Fibroblast of gingiva (primary cell): ENCODE measurements at places on chromosomes 4 and X.
A peak's percentile ranks its signal among the peaks of the same experiment; 100 is the strongest.

DNA sequence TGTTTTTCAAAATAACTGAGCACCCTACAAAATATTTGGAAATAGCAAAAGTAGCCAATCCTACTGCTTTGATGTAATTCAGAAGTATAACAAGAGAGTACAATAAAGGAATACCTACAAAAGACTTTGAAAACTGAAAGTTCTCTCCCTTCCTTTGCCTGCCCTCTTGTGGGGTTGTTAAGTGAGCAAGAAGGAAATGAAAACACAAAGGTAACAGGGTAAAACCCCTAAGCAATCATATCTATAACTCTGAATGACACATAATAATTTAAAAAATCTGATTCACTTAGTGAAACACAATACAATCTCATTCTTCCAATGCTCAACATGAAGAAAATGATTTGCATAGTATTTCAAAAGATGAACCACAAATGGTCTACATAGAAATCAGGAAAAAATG lies 98.2 kb downstream of the FRYL start:
- DNase-seq, result peak; percentile 23

DNA sequence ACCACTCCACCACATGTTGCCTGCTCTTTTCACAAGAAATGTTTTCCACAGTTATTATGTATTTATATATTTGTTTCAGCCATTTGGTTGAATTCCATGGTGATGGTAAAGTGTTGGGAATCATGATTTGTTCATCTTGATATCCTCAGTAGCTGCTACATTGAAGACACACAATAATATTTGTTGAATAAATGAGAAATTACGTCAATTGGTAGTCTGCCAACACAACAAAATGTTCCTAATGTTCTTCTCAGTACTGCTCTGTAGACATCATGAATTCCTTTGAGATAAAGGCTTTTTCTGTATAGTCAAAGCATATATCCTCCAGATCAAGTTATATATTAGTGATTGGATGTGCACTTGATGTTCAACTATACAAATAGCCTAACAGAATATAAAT lies 29.5 kb downstream of the CXXC4 start:
- DNase-seq, result no peak

GRCh38 chr4:122687531-122688061 lies 44.9 kb upstream of the BBS12 start:
- DNase-seq, result no peak

- DNase-seq, result peak; percentile 6
Measured at GRCh38 chrX:110852180-110852579, 56.6 kb upstream of the CHRDL1 start.

DNA sequence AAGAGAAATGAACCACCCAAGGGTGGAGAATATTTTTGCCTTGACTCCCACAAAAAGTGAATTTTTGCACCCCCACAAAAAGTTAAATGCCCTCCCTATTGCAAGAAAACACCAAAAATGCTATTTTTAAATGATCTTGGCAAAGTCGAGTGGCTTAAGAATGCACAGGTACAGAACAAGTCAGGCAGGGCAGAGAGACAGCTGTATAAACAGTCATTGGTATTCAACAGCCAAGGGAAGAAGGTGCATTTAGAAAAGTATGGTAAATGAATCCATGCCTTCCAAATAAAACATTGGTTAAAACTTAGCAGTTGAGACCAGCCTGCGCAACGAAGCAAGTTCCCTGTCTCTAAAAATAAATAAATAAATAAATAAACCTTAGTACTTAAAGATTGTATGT lies 169.3 kb downstream of the CHIC2 start:
- no peak for DNase-seq

DNA sequence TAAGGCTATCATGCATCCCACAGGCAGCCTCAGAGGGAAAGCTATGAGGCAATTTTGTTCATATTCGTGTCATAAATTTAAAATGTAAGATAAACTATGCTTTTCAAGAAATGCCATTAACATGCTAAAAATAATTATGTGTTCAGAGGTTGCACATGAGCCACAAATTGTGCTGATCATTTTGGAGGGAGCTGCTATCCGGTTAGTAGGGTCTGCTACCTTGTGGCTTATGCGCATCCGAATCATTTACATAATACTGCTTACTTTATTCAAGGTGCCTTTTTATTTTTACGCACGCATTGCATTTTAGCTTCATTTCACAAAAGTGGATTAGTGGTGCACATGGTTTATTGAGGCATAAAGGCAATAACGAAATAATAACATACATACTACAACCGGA lies 76.4 kb upstream of the WWC2 start:
- no peak for DNase-seq

GRCh38 chr4:134754301-134755019 lies 552.9 kb upstream of the PABPC4L start:
- no peak for DNase-seq

DNA sequence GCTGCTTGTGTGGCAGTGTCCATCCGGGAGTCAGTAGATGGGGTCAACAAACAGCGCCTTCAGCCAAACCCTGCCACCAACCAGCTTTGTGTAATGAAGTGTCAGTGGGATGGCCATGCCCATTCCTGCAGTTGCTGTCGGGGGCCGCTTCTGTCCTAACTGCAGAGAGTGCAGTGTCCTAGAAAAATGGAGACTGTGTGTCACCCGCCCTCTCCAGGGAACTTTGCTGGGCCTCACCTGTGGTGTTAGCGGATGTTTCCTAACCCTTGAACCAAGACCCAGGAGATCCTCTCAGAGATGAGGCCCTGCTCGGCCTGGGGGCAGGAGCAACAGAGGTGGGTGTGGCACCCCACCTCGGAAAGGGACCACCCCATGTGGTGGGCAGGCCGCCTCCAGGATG lies 35.3 kb upstream of the HGFAC start:
- DNase-seq, result no peak

DNA sequence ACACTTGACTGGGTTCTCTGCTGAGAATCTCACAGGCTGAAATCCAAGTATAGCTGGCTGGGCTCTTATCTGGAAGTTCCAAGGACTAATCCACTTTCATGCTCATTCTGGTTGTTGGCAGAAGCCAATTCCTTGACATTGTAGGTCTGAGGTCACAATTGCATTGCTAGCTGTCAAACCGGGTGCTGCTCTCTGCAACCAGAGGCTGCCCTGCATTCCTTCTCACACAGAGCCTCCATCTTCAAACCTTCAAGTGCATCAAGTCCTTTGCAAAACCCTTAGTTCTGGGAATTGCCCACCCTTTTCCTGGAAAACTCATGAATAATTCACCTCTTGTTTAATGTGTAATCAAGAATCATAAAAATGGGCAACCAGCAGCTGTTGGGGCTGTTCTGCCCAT lies 404.2 kb downstream of the KCNIP4 start:
- DNase-seq, result no peak

GRCh38 chr4:36551697-36552214 lies 270.3 kb downstream of the DTHD1 start:
- no peak for DNase-seq

DNA sequence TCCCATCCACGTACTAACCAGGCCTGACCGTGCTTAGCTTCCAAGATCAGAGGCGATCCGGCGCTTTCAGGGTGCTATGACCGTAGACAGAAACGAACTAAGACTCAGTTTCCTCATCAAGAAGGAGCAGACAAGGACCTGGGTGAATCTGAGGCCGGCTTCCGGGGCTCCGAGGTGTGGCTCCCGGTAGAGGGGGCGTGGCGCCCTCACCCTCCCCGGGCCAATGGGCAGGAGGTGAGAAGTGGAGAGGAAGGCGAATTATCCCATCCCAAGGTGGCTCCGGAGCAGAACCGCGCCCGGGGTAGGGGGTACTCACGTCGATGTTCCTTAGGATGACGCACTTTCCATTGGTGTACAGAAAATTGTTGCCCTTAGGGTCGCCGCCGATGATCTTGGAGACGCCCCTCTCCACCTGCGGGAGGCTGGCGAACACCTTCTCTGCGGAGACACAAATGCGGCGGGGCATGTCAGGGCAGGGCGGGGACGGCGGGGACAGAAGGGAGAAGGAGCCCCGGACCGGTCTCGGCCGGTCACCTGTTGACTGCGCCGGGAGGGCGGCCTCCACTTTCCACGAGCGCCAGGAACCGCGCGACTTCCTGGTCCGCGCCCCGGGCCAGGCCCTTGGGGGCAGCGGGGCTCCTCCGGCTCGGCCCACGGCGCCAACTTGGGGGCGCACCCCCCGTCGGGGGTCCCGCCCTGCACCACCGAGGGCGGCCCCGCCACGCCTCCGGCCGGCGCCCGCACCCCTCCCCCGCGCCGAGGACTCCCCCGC lies 616 bp downstream of the WDR1 start:
- DNase-seq, result no peak

- DNase-seq, result peak; percentile 32
Measured at GRCh38 chrX:15242899-15243555, 26.9 kb downstream of the ASB9 start.

DNA sequence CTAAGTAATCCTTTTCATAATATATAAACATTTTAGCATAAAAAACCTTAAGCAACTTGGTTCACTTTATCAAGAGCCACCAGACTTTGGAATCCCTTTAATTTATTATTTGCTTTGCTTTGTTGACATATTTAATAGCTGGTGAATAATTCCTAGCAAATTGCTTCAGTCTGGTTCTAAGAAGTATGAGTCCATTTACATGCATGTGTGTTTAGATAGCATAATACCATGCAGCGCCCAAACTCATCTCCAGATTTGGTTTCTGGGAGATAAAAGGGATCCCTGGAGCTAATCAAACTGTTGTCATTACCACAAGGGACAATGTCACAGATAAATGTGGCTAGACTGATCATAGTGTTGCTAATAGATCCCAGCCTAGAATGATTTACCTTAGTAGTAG lies 111.8 kb downstream of the TMEM144 start:
- DNase-seq, result peak; percentile 40

GRCh38 chr4:136078976-136079375 lies 1453.3 kb downstream of the PCDH18 start:
- peak; percentile 56 for DNase-seq

- DNase-seq, result no peak
Measured at GRCh38 chr4:45121426-45121975, 395.1 kb upstream of the GNPDA2 start.

DNA sequence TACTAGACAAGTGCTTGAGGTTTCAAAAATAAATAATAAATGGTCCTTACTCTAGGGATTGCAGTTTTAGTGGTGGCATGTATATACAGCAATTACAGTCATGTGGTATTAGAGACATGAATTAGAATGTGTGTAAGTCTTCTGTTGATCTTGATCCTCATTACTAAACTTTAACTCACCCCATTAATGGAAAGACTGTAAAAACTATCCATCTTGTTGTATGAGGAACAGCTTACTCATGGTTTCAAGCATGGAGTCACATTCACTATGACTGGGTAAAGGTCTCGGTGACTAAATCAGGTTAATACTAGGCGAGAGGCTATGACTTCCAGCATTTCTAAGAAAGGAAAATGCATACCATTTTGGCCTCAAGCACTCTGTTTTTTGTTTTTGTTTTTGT lies 107.0 kb upstream of the HPGD start:
- DNase-seq, result no peak

DNA sequence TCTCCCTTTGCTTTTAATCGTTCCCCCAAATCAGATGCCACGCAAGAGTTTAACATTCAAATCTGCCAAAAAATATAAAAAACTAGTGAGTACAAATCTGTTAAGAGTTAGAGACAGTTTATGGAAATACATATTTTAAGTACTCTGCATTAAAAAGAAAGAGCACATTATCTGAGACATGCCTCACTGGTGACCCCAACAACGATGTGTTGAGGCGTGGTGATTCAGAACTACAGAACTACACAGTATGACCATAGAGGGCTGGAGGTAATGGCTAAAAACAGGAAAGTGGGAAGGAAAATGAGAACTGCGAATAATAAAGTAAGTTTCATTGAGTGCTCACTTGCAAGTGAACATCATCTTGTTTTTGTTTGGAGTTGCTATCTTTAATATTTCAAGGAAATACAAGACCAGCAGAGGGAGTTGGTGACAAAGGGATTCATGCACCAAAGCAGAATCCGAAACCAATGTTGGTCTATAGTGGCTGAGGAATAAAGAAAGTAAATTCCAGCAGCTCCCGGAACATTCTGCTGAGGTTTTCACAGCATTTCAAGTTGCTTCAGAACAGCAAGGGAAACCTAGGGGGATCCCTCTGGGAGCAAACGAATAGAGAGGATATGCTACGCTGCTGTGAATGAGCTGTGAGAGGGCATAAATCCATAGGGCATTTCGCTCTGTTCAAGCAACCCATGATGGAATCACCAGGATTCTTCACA lies 92.2 kb downstream of the DCHS2 start:
- DNase-seq, result peak; percentile 56

DNA sequence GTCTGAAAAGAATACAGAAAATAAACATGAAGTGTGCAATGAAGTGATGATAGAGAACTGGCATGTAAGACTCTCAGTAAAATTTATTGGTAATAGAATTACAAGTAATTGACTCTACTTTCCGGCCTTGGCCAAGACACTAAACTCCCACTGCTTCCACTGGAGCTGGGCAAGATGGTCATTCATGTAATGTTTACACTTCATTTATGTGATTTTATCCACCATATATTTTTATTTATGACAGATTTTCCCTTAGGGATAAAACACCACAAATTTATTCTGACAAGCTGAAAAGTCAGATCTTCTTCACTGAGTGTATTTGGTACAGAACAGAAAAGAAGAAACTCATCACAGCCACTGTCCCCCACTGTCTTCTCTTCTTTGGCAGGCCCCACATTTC lies 191.9 kb downstream of the SLC39A8 start:
- DNase-seq, result no peak

GRCh38 chrX:23365541-23365940 lies 30.9 kb downstream of the PTCHD1 start:
- no peak for DNase-seq

GRCh38 chr4:159702200-159702599 lies 599.3 kb downstream of the RAPGEF2 start:
- DNase-seq, result no peak

- no peak for DNase-seq
Measured at GRCh38 chr4:89567936-89568335, 260.3 kb upstream of the GPRIN3 start.

DNA sequence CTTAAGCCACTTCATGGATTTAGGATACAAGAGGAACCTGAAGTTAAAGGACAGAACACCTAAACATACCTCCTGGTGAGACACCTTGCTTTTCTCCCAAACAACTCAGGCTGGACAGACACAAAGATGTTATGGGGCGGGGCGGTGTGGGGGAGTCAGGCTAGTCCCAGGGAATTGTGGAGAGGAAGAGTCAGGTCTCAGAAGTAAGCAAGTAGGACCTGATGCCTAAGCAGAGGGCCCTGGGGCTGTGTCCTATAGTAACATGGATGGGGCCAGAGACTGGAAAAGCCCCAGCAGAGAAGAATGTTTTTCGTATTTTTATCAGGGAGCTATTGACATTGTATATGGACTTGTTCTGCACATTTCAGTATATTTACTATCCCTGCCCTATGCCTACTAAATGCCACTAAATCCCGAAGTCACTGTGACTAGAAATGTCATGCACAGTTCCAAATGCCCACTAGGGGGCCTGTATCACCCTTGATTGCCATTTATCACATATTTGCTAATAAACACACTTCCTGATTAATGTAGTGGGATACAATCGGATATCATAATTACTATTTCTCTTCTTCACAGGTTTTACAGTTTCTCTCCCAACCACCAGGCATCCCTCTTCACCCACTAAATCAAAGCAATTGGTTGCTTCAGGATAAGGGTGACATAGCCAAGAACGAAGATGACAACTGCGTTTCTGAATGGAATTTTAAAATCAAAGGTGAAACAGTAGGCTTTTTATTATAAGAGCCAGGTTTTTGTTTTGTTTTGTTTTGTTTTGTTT lies 23.8 kb upstream of the ARHGAP10 start:
- DNase-seq, result peak; percentile 37
